ENCODE measurements at places on chromosomes 13 and 19.

DNA sequence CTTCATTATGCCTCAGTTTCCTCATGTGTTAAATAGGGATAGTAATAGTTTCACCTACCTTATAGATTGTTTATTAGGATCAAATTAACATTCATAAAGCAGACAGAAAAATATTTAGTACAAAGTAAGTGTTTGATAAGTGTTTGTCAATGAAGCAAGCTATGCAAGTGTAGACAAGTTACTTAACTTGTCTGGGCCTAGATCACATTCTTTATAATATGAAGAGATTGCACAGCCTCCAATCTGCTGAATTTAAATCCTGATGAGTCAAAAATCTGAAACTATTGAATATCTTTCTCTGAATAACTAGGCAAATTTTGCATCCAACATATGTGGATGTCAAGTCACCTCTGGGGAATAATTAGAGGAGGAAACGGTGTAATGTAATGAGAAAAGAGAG lies 170.5 kb downstream of the MZT1 start:
- no peak for DNase-seq

DNA sequence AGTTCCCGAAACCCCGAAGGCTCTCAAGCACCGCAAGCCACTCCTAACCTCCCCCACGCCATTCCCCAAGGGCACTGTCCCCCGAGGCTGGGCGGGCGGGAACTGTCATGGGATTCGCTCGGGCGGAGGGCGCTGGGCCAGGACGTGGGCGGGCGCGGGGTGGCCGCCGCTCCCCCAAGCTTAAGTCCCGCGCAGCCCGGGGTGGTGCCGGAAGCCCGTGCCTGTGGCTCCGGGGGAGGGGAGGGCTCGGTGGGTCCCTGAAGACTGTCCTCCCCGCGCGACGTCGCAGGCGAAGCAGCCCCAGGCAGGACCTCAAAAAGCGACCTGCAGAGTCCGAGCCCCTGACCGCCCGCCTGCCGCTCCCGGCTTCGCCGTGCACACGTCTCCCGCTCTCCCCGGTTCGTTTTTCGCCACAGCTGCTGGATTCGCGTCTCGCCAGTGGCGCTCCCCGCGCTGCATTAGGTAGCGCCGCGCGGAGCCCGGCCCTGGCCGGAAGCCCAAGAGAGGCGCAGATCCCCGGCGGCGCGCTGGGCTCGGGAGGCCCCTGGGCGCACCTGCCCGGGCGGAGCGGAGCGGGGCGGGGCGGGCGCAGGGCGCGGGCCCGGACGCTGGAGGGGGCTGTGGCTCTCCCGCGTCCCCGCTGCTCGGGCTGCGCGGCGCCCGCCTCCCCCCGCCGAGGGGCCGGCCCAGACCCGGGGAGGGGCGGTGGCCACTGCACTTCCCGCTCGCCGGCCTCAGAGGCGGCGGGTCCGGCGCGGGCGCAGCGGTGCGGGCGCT lies at the start of gene FARP1:
TSS of gene FARP1 (plus strand) at position 715 of the 777 bp plus-strand sequence. CDS start 70,149 bp downstream, outside the sequence.
- DNase-seq, result peak; percentile 50

DNA sequence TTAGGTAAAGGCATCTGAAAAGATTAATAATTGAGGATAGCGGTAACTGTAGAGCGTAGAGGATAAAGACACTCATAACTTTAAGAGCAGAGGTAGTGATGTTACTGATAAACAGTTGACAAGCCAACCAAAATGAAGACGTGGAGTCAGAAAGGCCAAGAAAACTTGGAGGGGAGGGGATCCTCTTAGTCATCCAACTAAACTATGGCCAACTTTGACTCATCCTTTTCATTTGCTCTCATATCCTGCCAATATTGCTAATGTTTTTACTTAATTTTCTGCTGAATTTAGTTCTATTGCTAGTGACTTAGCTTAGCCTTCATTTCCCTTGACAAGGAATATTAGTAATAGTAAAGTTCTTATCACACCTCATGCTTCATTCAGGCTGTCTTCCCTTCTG lies 13.4 kb downstream of the ITGBL1 start:
- no peak for DNase-seq

DNA sequence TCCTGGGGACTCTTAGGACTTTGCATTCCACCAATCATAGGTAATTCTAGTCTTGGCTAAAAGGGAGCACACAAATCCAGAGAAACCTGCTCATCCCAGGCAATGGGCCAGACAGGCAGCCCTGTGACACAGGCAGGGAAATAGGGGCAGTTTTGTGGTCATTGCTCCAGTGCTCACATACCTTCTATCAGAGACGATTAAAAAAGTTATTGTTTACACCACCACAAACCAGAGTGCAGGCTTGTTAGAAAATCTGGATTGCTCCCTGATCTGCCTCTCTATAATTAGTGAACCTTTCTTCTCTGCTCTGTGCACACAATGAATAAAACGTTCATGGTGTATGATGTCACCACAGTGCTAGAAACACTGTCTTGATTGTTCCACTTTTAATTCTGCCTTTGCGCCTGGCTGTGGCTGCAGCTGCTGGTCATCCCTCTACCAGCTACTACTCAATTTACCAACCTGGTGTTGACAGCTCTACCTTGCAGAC lies 121.6 kb upstream of the SPATA13 start:
- no peak for DNase-seq

DNA sequence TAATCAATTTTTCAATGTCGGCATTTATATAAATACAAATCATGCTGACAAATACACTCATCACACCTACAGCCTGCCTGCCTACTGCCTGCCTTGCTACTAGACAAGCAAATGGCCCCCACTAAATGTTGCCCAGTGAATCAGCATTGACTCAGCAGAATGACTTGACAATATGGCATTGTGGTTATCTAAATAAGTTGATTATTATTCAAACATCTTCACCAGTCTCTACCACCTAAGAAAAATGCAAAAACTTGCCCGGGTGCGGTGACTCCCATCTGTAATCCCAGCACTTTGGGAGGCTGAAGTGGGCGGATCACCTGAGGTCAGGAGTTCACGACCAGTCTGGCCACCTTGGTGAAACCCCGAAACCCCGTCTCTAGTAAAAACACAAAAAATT lies 296.1 kb downstream of the PCDH9 start:
- DNase-seq, result no peak

- no peak for DNase-seq
These were observed 363 bp downstream of the CACNA1A start for GRCh38 chr19:13505761-13506470.

DNA sequence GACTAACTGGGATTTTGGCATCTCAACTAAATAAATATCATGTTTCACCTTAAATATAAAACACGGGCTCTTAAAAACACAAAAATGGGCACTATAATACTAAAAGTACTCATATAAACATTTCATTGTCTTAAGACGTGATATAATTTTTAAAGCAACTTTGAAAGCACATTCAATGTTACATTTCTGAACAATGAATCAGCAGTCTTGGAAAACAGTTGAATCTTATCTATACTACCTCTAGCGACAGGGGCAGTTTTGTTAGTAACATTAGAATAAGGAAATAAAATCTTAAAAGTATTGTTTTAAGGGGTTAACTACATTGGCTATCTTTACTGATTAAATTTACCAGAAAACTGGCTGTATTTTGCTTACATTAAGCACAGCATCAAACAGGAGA lies 156.9 kb downstream of the UGGT2 start:
- no peak for DNase-seq

DNA sequence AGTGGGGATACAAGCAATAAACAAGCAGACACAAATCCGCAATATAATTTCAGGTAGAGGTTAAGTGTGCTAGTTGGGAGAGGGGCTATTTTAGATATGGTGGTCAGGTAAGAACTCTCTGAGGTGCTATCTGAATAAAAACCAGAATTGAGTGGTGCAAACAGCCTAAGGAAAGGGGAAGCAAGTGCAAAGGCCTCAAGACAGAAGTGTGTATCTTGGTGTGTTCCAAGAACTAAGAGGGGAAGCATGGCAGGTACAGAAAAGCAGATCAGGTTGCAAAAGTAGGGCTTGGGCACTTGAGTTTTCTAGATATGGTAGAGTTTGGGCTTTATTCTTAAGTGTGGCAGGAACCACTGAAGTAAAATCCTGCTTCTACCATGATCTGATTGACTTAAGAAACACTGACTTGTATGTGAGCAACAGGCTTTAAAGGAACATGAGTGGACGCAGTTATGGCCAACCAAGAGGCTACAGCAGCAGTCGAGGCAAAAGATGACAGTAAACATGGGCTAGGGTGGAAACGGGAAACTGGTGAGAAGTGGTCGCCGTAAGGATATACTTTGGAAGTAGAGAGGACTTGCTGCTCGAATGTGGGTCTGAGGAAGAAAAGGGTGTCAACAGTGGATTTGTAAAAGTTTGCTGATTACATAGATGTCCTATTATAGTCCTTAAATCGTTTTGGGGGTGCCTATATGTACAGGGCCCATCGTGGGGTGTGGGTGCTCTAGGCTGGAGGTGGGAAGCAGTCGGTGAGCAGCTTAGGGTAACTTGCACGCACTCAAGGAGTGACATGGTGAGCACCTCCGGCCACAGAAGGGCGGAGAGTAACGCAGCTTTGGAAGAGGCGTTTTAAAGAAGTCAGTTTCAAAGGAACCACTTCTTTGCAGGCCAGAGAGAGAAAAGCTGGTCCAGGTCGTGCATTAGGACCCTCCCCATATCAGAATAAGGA lies 677 bp downstream of the TGDS start:
- DNase-seq, result no peak

DNA sequence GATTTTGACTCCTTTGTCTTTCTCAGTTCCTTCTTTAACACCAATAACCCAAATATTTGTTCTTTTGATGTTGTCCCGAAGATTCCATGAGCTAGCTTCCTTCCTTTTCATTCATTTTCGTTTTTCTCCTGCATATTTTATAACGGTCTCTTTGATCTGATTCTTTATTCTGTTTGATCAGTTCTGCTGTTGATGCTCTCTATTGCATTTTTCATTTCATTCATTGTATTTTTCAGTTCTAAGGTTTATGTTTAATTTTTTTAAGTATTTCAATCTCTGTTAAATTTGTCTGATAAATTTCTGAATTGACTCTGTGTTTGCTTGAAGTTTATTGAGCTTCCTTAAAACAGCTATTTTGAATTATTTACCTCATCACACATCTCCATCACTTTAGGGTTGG lies 68.4 kb upstream of the LRCH1 start:
- no peak for DNase-seq

DNA sequence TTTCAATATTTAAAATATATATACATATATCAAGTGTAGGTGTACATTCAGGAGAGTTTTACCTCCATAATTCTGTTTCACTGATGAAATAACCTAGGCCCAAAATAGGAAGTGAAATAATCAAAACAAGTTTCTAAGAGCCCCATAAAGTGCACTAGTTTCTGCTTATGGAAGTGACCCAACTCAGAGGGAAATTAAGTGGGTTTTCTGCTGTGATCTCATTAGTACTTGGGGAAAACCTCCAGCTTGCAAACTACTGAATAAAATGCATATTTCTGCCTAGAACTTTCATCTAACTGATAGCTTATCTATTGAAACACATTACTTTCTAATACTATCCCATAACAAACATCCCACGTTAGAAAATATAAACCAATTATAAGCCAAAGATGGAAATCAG lies 45.4 kb upstream of the MIR17HG start:
- peak; percentile 24 for DNase-seq

DNA sequence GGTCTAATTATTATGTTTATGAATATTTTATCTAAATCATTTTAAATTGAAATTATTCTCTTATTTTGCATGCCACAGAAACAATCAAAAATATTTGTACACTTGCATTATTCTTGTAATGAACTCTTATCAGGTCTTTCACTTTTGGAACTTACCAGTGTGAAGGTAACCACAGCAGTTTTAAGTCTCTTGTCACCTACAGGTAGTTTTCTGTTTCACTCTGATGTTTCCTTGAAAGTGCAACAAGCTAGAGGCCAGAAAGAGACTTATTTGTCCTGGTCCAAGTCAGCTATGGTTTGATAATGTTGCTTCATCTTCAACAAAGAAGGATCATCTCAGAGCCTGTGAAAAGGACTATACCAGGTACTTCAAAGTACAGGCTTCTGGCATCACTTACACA lies 133.4 kb upstream of the NBEA start:
- no peak for DNase-seq

GRCh38 chr13:107157271-107157670 lies 589.3 kb upstream of the ARGLU1 start:
- no peak for DNase-seq

DNA sequence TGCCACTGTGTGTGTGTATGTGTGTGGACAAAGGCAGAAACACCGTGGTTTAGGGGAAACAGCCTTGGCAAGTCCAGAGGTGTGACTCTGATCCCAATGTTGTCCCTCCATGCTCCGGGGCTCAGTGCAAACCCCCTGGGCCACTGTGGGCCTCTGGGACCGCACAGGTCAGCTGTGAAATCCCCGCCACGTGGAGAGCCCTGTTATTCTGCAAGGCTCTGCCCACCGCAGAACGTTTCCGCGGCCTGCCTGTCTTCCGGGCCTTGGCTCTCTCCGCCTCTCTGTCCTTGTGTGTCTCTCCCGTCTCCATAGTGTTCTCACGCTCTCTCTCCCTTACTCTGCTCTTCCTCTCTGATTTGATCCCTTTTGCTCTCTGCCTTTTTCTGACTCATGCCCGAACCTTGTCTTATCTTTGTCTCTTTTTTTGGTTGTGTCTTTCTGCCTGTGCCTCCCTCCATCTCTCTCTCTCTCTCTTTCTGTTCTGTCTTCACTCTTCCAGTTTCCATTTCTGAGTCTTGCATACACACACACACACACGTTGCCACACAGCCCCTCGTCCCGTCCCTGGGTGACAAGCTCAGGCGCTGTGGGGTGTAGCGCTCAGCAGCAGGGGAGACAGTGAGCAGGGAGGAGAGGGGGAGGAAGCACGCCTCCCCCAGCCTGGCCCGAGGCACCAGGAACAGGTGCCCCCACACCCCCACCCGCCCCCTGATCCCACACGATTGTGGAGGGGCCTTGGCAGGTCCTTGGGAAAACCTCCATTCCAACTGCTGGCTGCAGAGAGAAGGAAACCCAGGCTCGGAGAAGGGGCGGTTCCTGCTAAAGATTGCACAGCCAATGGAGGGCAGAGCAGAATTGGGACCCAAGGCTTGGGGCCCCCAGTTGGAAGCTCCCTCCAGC lies 3.0 kb downstream of the TTYH1 start:
- DNase-seq, result no peak

DNA sequence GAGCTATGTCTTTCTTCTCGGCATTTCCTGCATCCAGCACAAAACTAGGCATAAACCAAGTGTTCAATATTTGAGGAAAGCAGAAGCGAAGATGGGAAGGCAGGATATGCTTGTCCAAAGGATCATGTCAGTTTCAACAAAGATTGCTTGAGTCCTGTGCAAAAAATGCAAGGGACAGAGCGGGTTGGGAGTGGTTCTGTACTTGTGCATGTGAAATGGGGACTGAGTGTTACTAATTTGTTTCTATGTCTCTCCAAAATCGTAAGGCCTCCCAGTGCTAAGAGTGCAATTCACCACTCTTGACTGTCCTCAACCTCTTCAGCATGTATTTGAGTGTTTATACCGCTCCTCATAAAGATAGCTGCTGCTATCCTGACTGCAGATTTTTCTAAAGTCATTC lies 166.2 kb downstream of the DLEU7 start:
- no peak for DNase-seq

- DNase-seq, result no peak
These were observed 136.1 kb downstream of the ZIC5 start for GRCh38 chr13:99835442-99835841.

GRCh38 chr19:57613941-57614743 lies at the start of gene ZNF134:
Gene ZNF134, plus strand, starts transcription at chr19:57614242. Its CDS starts 5,227 bp downstream, at chr19:57619469.
- peak; percentile 92 for DNase-seq

GRCh38 chr13:101527130-101527529 lies 74.7 kb downstream of the ITGBL1 start:
- no peak for DNase-seq

All from GM06990 (cell line).